ENCODE measurements at places on chromosomes 1 and 21. TPM values are rescaled to one million over a fixed set of nuclear protein-coding genes. Genes with fewer than 3 reads are reported as not detected.
A peak's percentile ranks its signal among the peaks of the same experiment; 100 is the strongest.

GRCh38 chr1:89068291-89068690 lies 3.3 kb upstream of the GBP1 start:
- no peak for DNase-seq

DNA sequence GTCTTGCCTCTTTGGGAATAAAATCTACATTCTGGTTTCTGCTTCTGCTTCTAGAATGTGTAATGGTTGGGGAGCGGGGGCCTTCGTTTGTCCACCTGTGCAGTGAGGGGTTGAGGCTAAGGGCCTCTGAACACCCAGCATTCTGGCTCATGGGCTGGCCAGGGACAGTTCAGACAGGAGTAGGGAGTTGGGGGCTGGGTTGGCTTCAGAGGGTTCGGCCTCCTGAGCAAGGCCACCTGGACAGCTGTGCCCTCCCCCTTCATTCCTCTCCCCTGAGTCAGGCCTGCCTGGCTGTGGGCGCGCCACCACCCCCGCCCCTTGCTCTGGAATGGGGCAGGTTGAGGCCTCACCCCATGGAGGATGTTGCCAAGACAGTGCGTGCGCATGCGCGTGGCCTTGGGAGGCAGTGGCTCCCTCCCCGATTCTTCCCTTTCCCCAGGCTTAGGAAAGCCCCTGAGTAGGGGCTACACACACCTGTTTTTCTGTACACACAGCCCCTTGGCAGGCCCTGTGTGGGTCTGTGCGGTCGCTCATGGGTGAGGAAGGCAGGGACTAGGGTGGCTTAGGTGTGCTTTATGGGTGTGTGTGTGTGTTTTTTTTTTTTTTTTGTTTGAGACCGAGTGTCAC lies 57.0 kb downstream of the YARS1 start:
- DNase-seq, result peak; percentile 94

GRCh38 chr21:37557261-37557950 lies 190.8 kb downstream of the DYRK1A start:
- DNase-seq, result no peak

DNA sequence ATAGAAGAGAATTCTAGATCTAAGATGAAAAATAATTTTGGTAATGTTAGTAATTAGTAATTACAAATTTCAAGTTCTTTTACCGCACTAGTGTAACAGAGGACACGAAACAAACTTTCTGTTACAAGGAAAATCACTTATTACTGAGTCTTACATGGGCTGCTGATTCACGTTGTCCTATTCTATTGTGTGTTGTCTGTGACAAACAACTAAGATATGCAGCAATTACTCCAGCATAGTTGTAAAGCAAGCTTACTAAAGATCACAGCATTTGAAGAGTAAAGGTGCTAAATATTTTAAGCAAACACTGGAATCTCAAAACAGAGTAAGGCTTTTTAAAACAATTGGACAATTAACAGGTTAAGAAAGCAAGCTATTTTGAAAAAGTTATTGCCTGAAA lies 502.3 kb downstream of the KCNT2 start:
- DNase-seq, result no peak

- DNase-seq, result peak; percentile 43
Observed at GRCh38 chr1:192575499-192576189, at the start of gene RGS1. TSS of gene RGS1 (plus strand) at chr1:192575773. CDS start at chr1:192575793, 20 bp downstream.

DNA sequence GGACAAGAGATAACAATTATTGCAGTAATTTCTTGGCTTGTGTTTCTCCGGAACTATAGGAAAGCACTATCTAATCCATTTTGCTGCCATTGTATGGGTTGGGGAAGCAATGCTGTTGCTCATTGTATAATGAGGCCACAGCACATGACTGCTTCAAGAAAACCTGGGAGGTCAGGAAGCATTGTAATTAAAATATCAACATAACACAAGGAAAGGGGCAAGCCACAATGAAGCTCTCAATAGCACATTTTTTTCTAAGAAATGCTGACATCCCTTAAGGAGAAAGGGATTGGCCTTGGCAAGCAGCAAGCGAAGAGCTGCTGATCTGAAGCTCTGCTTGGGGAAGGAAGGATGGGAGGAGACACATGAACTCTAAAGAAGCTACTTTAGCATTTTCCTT lies 44.0 kb downstream of the PLPP3 start:
- no peak for DNase-seq

- DNase-seq, result no peak
Observed at GRCh38 chr1:211705467-211706091, 30.2 kb upstream of the NEK2 start.

DNA sequence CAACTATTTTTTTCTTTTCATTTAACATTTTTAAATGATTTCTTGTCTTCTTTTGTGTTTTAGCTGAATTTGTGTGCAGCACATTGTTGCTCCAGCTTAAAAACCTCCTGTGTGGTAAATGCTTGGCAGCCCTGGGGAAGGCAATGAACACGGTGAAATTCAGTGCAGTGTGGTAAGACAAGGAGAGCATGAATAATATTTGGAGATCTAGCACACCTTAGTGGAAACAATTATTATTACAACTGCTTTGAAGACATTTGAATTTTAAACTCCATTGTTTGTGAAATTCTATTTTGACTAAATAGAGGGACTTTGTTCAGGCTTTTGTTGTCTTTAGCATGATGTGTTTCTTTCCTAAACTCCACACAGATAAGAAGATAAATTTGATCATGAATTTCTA lies 242.6 kb upstream of the CXADR start:
- no peak for DNase-seq

DNA sequence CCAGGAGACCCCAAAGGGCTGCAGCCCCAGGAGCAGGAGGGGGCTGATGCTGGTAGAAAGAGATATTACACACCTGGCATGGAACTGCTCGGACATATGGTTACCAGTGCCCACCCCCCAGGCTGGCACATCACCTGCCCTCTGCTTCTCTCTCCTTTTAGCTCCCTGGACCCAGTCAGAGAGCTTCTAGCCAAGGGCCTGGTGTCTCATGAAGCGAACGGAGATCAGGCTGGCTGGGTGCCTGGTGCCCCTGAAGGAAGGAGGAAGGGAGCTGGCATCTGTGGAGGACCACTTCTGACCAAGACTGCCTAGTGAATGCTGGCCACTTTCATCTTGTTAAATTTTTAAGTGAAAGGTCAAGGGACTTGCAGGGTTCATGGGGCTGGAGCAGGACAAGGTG lies 53.1 kb downstream of the FOXO6 start:
- DNase-seq, result no peak

GRCh38 chr1:86499987-86500593 lies 31.4 kb downstream of the CLCA1 start:
- no peak for DNase-seq

DNA sequence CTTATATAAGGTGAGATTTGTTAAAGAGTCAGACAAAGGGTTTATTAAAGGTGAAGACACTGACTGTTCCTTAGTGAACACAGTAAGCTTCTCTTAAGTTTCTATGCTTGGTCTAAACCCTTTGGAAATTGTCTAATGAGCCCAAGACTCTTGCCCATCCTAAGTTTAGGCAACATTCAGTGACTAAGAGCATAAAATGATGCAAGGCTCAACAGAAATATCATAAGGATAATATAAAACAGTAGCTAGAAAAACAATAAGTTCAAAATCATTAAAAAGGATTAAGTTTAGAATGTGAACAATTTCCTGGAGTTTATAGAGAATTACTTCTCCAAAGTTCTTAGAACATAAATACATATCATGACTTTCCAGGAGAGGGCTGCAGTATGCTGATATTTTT lies 108.9 kb upstream of the PDC start:
- DNase-seq, result no peak

Gene TGFB2
- total RNA-seq, result 9.0 TPM

- peak; percentile 73 for DNase-seq
Observed at GRCh38 chr21:45788198-45788597, 144.7 kb downstream of the PCBP3 start.
